ENCODE measurements at places on chromosomes 13 and 19. TPM values are rescaled to one million over a fixed set of nuclear protein-coding genes. Genes with fewer than 3 reads are reported as not detected.

- no peak for DNase-seq
- no peaks in the 10 kb centered on the region for H3K4me1 ChIP-seq
- no peak overlapping the region for H3K4me3 ChIP-seq
- no peaks in the 10 kb centered on the region for H3K36me3 ChIP-seq
- H3K27me3 ChIP-seq, result no peaks in the 10 kb centered on the region
Observed at GRCh38 chr19:6925386-6925785, 38.0 kb downstream of the ADGRE1 start.

The UPF1 gene
- polyA plus RNA-seq, result 22.5 TPM

DNA sequence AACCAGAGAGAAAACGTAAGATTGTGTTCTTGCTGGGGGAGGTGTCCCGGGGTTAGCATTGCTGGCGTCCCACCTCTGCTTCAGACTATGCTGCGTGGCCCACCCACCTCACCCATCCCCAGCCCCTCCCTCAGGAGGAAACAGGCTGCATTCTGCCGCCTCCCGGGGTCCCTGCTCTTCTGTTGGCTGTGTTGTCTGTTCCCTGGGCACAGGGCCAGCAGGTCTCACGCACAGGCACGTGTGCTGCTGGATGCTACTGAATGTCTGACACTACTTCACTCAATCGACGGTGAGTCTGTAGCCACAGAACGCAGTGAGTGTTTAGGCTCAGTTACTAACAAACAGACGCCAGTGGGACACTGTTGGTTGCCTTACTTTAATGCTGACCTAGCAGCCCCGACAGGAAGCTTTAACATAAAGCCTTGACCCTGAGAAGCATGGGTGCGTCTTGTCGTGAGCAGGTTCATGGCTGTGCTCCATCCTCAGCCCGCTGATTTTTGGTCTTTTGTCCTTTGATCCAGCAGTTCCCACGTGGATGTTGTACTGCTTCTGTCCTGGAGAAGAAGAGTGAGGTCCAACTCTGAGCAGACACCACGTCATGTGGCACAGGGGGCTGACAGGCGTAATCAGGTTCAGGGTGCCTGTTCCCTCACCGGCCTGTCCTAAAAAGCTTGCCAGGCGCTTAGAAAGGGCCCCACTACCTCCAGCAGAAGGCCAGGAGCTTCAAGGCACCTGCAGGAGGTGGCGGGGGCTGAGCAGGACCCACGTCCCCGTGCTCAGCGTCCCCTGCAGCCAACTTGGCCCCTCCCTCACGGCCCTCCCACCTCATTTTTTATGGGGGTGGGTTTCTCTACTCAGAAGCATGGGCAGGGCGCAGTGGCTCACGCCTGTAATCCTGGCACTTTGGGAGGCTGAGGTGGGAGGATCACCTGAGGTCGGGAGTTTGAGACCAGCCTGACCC lies 26.0 kb downstream of the NAXD start:
- H3K27ac ChIP-seq, result no peak overlapping the region
- H3K36me3 ChIP-seq, result peaks cover 69% of the 10 kb centered on the region
- H3K27me3 ChIP-seq, result no peaks in the 10 kb centered on the region
- no peak overlapping the region for H3K4me3 ChIP-seq
- no peak for DNase-seq

The SIGLEC14 gene
- not detected for polyA plus RNA-seq

DNA sequence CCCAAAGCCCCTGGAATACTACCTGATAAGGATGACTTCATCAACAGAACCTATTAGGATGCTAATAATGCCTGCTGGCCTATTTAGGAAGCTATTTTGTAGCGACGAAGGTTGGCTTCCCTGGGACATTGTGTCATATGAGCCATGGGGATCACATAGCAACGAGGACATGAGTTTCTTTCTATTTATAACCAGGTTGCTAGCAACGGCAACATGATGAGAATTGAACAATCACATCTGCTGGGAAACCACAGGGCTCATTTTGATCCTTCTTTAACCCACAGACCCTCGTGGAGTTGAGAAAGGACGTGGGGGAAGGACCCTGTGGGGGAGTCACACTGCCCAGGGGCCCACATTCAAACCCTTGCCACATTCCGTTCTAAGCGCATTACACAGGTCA lies 172.2 kb downstream of the COL4A1 start:
- no peaks in the 10 kb centered on the region for H3K36me3 ChIP-seq
- no peak overlapping the region for H3K27ac ChIP-seq
- H3K4me1 ChIP-seq, result peaks cover 18% of the 10 kb centered on the region
- peaks cover 3% of the 10 kb centered on the region for H3K27me3 ChIP-seq
- DNase-seq, result no peak

The ZNF534 gene
- polyA plus RNA-seq, result 0.05 TPM

DNA sequence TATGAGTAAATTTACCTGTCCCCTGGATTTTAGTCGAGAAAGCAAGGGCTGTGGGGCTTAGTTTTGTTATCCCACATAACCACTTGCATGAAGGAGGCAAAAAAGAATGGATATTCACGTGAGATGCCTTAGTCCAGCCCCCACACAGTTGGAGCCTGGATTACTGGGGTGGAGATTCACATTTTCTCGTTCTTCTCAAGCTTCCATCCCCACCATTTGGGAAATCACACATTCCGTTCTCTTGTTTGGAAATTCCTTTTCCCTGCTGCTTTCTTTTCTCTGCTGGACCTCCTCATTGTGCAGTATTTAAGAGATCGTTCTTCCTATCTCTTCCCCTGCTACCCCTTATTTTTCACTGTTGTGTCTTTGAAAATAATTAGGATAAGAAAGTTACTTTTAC lies 45.1 kb upstream of the FARP1 start:
- no peak overlapping the region for H3K27ac ChIP-seq
- no peaks in the 10 kb centered on the region for H3K4me1 ChIP-seq
- H3K36me3 ChIP-seq, result no peaks in the 10 kb centered on the region
- DNase-seq, result no peak
- H3K27me3 ChIP-seq, result no peaks in the 10 kb centered on the region
